ENCODE measurements at places on chromosomes 12 and 14.

GRCh38 chr14:73732006-73732405 lies 17.8 kb upstream of the PNMA1 start:
- no peak for DNase-seq

GRCh38 chr14:104082807-104083206 lies 2.7 kb upstream of the ASPG start:
- DNase-seq, result no peak

- DNase-seq, result no peak
Observed at GRCh38 chr14:76706811-76707210, 54.5 kb upstream of the VASH1 start.

DNA sequence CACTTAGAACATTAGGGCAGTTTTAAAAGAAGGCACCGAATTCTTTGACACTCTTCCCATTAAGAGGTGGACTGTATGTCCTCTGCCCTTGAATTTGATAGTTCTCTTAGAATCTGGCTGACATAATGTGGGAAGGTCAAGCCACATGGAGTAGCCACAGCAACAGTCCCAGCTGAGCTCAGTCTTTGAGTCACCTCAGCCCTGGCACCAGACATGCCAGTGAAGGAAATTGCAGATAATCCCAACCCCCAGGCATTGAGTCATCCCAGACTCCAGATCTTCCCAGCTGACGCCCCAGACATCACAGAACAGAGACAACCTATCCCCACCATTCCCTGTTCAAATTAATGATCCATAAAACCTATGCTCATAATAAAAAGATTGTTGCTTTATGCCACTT lies 83.4 kb downstream of the GTF2A1 start:
- no peak for DNase-seq

DNA sequence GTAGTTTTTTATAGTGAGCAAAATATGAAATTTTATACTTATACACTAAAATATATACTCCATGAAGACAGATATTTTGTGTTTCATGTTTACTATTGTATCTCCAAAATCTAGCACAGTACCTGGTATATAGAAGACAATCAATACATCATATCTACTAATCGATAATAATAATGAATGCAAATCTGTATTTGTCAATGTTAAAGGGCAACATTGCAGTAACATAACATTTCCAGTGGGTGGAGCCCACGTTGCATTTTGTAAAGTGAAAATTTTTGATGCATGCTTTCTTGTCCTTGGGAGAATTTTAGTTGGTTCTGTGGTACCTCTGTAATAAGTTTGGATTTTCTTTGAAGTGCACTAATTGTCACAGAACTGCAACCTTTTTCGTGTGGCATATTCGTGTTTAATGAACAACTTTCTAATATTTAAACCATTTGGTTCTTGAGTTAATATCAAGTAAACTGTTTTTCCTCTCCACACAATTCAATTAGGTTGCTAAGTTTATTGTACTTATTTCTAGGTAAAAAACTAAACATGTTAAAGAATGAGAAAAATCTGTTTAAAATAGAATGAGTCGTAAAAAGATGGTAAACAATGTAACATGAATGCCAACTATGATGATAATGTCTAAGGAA lies 47.4 kb downstream of the AVPR1A start:
- DNase-seq, result no peak

- no peak for DNase-seq
Observed at GRCh38 chr12:40204337-40204736, 20.5 kb upstream of the LRRK2 start.

- DNase-seq, result peak; percentile 72
Observed at GRCh38 chr12:8890313-8891085, 23.8 kb upstream of the PHC1 start.

- no peak for DNase-seq
Observed at GRCh38 chr12:4899364-4899763, 10.3 kb upstream of the KCNA1 start.

GRCh38 chr12:50079771-50080170 lies 5.4 kb upstream of the SMARCD1 start:
- DNase-seq, result no peak

DNA sequence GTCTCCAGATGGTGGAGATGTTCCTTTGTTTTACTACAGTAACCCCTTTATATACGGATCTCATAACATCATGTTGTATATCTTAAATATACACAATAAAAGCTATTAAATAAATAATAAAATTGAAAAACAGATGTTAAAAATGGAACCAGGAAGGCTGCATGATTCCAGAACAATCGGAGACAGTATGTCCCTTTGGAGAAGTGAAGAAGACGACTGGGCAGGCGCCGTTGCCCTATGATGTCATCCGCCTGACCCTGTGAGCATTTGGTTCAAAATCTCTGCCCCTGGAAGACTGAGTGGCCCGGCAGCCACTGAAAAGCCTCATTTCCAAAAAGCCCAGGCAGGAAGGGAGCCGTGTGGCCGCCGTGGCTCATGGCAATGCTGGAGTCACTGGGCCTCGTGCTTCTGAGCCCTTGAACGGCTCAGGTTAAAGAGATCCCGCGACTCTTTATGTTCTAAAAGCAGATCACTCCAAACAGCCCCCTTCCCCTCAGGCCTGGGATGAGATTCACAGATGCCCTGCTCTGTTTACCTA lies 30.8 kb downstream of the RIMBP2 start:
- DNase-seq, result no peak
